NCI-H446 (cell line): ENCODE measurements at places on chromosomes 12 and 14.

DNA sequence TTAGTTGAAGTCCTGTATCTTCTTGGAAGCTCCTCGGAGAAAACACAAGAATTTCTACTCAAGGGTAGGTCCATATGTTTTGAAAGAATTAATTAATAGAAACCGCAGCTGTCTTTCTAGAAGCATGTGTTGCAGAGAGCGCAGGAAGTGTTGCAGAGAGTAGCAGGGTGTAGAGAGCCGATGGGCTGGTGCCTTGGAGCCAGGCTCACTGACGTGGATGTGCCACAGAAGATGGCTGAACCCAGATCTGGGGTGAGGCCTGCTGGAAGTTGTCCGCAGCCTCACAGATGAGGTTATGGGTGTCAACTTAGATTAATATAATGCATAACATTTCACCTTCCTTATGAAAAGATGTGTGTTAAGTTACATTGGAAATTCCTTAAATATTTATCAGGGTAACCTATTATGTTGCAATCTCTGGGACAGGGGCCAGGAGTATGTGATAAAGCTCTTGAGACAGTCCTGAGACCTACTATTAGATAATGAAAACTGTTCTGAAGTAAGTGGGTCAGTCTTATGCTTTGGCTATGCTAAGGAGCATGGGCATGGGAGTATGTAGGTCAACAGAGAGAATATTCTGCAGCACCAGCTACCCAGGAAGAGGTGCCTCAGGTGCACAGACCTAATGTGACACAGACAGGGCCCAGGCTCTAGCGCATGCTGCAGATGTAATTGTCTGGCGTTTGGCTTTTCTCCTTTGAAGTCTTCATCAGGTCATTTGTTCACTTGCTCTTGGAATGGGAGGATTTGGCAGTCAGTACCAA lies 973.3 kb downstream of the BCL11B start:
- DNase-seq: no peak

- peak; percentile 25 for DNase-seq
Observed at GRCh38 chr12:49942921-49943624, 7.5 kb upstream of the AQP2 start.

GRCh38 chr14:40525314-40525713 lies 1081.4 kb upstream of the LRFN5 start:
- no peak for DNase-seq

DNA sequence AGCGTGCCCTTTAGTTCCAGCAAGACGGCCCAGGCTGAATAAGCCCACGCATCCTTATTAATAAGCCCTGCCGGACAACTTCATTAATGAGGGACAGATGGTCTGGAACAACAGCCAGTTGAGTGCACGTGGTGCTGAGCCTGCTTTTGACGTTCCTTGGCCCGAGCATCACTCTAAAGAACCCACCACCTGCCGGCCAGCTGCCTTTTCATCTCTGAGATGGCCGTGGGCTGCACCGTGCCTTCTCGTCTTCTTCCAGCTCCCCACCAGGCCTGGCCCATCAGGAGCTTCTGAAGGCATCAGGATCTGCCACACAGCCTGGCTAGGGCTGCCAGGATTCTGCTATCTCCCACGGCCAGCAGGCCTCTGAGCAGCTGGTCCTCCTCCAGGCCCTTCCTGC lies 80.0 kb downstream of the AACS start:
- peak; percentile 86 for DNase-seq

DNA sequence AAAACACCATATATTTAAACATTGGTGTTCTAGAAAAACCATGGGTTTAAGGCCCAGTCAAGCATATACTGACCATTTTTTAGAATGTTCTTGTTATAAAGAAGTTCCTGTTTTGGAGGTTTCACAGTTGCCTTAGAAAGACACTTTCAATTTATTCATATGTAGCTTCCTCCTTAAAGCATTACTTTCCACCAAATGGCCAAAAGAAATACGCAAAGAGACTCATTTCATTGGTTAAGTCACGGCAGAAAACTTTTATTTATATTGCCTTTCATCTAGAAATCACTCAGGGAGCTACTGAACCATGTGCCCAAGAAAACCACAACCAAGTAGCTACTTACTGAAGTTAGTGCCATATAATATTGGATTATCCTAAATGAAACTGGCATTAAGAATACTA lies 40.0 kb downstream of the MYBPC1 start:
- no peak for DNase-seq

GRCh38 chr12:118358612-118359540 lies 13.8 kb downstream of the TAOK3 start:
- no peak for DNase-seq

DNA sequence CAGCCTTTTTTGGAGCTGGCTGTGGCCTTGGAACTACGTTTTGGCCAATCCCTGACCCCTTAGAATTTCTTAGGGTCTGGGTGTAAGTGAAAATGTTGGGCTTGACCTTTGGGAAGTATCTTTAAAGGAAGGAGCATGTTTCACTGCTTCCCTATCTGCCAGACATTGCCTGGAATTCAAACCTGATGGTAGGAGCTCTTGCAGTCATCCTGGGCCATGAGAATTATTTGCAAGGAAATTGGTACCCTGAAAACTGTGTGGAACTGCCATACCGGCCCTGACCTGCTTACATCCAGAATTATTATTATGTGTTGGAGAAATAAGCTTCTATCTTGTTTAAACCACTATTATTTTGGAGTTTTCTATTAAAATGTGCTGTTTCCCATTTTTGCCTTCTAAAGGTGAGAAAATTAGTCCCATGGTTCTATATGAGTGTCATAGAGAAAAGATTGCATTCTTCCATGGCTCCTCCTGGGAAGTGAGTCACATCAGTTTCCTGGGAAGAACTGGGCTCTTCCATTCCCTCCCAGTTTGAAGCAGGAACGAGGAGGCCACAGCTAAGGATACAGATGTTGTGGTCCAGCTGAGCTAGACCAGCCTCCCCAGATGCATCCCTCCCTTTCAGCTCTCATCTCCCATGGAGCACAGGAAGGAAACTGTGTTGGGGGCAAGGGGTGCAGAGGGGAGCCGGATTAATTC lies 9.5 kb upstream of the PGF start:
- DNase-seq: no peak

GRCh38 chr14:30142216-30142615 lies 214.6 kb upstream of the PRKD1 start:
- no peak for DNase-seq

GRCh38 chr14:83714151-83714550 lies 1815.8 kb upstream of the FLRT2 start:
- no peak for DNase-seq

DNA sequence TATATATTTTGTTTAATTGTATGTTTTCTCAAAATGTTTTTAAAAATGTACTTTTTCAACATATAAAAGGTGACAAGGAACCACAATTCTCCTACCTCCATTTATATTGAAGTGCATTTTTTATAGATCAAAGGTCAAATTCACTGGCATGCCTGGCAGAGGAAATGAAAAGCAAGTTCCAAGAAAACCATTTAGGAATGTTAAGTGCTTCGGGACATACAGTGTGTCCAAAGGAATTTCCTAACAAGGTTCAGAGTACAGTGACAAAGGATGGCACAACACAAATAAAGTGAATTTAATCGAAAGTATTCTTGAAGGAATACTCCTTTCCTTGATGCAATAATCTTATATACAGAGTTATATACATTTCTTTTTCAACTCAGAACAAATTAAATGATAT lies 242.3 kb downstream of the CCER1 start:
- no peak for DNase-seq

DNA sequence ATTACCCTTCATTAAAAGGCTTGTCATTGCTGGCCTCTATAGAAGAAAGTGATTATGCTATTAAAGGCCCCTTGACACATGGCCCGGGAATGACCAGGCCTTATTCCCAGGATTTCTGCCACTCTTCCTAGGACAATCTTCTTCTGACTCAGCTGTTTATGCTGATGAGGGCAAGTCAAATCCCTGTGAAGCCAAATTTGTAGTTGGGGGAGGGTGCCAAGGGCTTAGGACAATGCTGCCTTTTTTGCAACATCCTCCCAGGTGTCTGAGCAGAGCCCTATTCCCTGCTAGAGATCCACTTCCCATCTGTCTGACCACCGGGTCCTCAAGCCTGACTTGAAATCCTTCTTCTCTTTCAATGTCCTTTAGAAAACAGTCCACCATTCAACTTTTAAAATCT lies 230.7 kb upstream of the SRRM4 start:
- DNase-seq: no peak

GRCh38 chr12:93156086-93156716 lies 221.5 kb upstream of the NUDT4 start:
- DNase-seq: peak; percentile 52

GRCh38 chr14:44854114-44854513 lies 107.6 kb downstream of the KLHL28 start:
- DNase-seq: no peak

- no peak for DNase-seq
Observed at GRCh38 chr12:70645494-70646317, 8.5 kb upstream of the PTPRB start.

DNA sequence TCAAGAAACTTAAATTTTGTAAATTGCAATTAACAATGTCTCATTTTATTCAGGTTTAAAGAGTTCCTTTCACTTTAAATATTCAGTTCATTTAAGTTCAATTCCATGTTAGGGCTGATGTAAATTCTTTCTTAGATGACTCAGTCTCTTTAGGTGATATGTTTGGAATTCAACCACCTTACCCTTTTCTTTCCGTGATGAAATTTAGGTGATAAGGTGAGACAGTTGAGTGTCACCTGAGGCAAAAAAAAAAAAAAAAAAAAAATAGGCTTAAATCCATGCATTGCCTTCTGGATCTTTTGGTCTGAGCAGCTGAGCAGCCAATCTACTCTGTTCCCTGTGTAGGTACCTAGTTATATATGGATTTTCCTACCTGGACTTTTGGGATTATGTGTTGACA lies 299.5 kb downstream of the DAD1 start:
- DNase-seq: no peak

GRCh38 chr12:101855364-101855884 lies 22.0 kb upstream of the DRAM1 start:
- no peak for DNase-seq

- DNase-seq: no peak
Observed at GRCh38 chr14:45066667-45067066, 17.2 kb upstream of the PRPF39 start.

DNA sequence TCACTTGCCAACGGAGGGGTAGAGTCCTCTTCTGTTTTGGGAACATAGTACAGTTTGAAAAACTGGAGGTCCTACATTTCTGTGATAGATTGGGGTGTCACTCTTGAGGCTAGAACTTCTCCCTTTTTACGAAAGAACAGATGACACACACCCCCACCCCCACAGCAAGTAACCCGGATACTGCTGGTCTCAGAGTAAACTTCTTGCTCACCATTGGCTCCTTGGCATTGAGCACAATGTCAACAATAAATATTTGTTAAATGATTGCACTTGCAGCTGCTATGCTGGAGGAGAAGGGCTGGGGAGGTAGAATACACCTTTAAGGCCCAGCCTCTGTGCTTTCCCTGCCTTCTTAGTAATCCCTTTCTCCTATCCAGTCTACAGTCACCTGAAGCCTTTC lies 149.8 kb downstream of the TGFB3 start:
- no peak for DNase-seq

GRCh38 chr12:96015672-96016071 lies 19.5 kb upstream of the HAL start:
- DNase-seq: peak; percentile 17

DNA sequence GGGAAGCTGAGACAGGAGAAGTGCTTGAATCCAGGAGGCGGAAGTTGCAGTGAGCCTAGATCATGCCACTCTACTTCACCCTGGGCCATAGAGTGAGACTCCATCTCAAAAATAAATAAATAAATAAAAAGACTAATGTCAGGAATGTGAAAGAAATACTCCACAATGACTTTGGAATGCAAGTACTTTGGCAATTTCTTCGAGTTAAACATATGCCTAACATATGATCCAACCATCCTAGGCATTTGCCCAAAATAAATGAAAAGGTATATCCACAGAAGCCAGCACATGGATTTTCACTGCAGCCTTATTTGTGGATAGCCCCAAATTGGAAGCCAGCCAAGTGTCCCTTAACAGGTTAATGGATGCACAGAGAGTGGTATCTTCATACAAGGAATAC lies 357.9 kb upstream of the TMEM132C start:
- no peak for DNase-seq

- DNase-seq: no peak
Observed at GRCh38 chr14:22540811-22541360, 48.1 kb downstream of the DAD1 start.

DNA sequence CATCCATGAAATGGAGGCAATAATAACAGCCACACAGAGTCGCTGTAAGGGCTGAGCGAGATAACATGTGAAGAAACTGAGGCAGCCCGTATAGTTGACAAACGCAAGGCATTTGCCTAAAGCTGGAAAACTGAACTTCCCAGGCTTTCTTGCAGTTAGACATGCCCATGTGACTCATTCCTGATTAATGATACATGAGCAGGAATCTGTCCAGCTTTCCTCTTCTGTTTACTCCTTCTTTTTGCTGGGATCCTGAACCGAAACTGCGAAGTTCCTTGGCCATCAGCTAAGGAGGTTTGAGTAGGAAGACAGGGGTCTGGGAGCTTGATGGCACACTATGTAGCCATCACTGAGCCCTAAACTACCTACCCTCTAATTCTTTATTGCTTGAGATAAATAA lies 52.2 kb downstream of the ST8SIA1 start:
- no peak for DNase-seq

GRCh38 chr12:4140581-4141301 lies 132.8 kb upstream of the CCND2 start:
- no peak for DNase-seq

DNA sequence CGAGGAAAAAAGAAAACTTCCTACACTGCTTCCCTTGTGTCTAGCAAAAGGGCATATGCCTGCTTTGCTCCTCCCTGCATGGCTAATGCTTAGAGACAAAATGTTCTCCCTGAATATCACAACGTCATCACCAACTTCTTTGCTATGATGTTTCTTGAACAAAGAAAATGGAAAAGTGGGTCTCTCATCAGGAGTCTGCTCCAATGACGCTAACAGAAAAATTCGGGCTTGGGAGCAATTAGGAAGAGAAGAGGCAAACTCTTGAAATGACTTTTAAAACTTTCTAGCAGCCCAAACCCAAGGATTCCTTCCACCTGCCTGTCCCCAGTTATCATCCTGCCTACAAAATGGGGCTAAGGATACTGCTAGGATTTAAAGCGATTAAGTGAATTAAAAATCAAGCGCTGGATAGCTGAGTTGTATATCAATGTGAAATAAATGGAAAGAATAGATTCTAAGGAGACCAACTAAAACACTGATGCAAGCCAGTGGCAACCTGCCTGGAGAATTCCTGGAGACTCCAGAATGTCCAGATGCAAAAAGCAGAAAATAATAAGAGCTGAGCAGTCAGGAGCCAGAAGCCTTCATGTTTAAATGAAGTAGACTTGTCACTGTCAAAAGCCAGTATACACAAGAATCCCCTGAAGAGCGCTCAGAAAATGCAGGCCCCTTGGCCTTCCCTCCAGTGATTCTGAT lies 183.8 kb downstream of the DPF3 start:
- no peak for DNase-seq
